Panc1 (cell line): ENCODE measurements at places on chromosomes 2 and 18.

- DNase-seq, result no peak
Measured at GRCh38 chr2:127620866-127621265, 25.1 kb upstream of the GPR17 start.

DNA sequence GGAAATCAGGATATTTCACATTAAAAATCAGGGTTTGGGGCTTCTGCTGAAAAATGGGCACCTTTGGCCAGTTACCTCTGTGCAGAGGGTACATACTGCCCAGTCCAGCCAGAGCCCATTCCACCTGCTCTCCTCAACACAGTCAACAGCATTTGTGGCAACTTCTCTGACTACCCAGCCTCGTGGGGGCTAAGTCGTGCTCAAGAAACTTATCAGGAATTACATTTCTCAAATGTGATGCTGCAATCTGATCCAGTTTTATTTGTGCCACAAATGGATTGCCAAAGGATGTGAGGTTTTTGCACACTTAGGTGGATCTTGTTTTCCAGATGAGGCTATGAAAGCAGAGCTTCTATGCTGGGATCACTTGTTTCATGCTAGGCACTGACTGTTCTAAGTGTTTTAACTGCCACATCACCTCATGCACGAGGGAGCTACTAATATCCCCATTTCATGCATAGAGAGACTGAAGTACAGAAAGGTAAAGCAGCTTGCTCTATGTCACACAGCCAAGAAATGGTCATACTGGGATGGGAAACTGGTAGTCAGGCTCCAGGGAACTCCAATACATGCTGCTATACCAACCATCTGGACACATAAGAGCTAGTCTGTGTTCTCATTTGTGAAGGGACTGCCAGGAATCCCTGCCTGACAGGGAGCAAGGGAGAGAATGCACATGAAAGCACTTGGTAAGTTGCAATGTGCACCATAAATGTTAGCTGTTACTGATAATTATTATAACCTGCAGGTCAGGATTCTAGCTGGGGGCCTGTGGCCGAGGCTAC, 89.0 kb upstream of the HK2 start:
- DNase-seq, result no peak

GRCh38 chr2:75716406-75716805, 5.7 kb upstream of the GCFC2 start:
- DNase-seq, result no peak

DNA sequence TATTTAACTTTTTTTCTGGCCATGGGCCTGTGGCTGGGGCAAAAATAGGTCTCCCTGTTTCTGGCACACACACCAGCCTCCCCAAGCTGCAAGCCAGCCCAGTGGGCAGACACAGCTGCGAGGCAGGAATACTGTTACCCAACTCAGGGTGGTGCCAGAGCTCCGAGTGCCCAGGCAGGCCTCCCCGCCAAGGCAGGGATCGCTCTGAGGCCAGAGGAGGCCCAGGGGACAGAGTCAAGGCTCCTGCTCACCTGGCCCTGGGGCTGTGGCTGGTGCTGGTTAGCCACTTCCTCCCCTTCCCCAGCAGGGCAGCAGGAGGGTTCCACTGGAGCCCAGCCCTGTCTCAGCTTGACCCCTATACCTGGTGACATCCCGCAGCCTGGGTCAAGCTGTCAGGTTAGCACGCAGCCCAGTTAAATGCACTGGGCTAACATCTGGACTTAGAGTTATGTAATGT, 67.1 kb upstream of the EPAS1 start:
- no peak for DNase-seq

DNA sequence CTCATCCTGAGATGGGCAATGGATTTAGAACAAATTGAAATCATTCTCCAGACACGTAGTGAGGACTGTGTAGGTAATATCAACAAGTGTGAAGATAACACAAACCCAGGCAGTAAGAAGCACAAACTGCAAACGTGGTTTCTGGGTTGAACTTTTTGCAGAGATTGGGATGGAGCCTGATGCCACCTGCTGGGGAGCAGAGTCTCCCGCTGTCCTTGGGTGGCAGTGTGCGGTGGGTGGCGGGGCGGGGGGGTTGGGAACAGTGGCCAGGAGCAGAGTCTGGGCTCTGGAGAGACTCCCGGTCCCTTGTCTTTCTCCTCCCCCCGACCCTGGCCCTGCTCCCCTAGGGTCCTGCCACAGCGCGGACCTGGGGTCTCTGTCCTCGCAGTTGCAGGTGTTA, 19.5 kb downstream of the TRAF3IP1 start:
- DNase-seq, result no peak

DNA sequence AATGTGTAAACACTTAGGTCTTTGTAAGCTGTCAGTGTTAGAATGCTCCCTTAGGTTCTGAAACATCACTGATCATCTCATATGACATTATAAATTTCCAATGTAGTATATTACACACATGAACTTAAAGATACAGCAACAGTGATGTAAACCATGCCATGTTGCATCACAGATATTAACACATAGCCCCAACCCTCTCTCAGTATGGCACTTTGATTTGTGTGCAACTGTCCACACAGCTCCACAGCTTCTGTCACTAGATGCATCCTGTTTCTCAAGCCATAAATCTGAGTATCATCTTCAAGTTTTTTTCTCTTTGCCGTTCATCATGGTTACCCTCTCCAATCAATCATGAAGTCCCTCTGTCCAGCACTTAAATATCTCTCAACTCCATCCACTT, 69.2 kb upstream of the LRP1B start:
- DNase-seq, result no peak

GRCh38 chr2:32172870-32173269, 7.2 kb downstream of the SLC30A6 start:
- DNase-seq, result no peak

GRCh38 chr2:128401680-128402079, 83.0 kb upstream of the HS6ST1 start:
- DNase-seq, result no peak

DNA sequence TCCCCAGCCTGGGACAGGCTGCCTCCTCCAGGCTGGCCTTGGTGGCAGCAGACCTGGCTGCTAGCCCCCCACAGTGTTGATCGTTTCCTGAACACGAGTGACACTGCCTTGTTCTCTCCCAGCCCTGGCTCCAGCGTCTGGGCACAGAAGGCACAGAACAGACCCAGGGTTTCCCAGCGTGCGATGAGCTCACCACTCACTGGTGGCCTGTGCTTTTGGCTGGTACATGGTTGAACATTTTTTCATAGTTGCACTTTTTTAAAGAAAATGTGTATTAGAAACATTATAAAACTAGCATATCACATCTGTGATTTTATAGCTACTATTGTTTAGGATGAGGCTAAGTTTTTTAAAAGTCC, 40.9 kb downstream of the SCTR start:
- DNase-seq, result no peak

GRCh38 chr2:88180605-88181240, 10.6 kb downstream of the THNSL2 start:
- no peak for DNase-seq

- DNase-seq, result no peak
Measured at GRCh38 chr18:48529796-48530195, 9.0 kb upstream of the CTIF start.

DNA sequence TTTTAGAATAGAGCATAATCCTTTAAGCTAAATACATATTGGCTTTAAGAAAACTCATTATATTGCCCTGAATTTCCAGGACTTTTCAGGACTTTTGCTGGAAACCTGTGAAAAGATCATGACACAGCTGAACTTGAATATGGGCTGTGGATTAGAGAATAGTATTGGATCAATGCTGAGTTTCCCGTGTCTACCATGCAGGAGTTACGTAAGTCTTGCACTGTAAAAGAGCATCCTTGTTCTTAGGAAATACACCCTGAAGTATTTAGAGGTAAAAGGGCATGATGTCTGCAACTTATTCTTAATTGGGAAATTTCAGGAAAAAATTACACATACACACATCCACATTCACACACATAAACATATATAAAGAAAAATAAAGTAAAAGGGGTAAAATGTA, 82.1 kb downstream of the ZFP36L2 start:
- no peak for DNase-seq

GRCh38 chr2:237113026-237113795, 27.5 kb downstream of the COPS8 start:
- DNase-seq, result no peak
